ENCODE measurements at places on chromosomes 1 and 21. TPM values are rescaled to one million over a fixed set of nuclear protein-coding genes. Genes with fewer than 3 reads are reported as not detected.

The MAN1C1 gene
- 13.6 TPM for total RNA-seq

The RGS13 gene
- not detected for total RNA-seq

The CD1D gene
- 2.0 TPM for total RNA-seq

The KIF21B gene
- total RNA-seq = 0.48 TPM

Data from right atrium auricular region (tissue), 2 donors.